ENCODE measurements at places on chromosomes 4 and X. TPM values are rescaled to one million over a fixed set of nuclear protein-coding genes. Genes with fewer than 3 reads are reported as not detected.

Gene GAGE1
- not detected for total RNA-seq

Gene PASD1
- total RNA-seq = not detected

Gene BLTP1
- 83.9 TPM for total RNA-seq

Gene P2RY4
- 0.35 TPM for total RNA-seq

Gene SMIM20
- 16.9 TPM for total RNA-seq

DNA sequence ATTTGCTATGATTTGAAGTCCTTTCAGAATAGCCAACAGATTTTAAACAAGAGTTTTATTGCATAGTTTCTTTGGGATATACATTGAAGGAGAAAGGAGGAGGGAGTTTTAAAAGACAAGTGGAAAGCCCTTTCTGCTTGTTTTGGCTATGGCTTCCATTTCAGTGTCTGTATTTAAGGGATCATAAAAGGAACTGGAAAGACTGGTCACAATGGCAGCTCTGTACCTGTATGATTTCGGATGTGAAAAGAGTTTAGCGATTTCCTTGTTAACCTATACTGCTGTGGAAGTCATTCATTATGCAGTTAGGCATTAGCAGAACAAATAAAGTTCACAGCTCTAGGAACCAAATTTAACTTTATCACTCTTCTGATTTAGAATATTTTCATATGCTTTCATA, 60.7 kb downstream of the TET2 start:
- no peaks in the 10 kb centered on the region for H3K36me3 ChIP-seq
- no peak overlapping the region for H3K4me3 ChIP-seq
- H3K27ac ChIP-seq = no peak overlapping the region
- no peaks in the 10 kb centered on the region for H3K4me1 ChIP-seq

DNA sequence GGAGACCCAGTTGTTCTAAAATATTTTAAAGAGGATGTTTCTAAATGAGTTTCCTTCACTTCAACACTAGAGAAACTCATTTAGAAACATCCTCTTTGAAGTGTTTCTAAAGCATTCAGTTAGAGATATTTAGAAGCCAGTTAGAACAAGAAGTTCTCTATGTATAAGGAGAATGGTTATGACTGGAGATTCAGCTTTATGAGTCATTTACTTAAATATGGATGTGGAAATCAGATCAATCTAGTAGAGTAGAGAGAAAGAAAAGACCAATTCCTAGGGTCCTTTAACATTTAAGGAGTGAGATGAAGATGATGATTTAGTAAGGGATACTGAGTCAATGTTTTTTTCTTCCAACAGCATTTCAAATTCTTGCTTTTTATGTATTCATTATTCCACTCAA, 234.1 kb downstream of the GRXCR1 start:
- no peak overlapping the region for H3K4me3 ChIP-seq
- no peaks in the 10 kb centered on the region for H3K4me1 ChIP-seq
- no peak overlapping the region for H3K27ac ChIP-seq

DNA sequence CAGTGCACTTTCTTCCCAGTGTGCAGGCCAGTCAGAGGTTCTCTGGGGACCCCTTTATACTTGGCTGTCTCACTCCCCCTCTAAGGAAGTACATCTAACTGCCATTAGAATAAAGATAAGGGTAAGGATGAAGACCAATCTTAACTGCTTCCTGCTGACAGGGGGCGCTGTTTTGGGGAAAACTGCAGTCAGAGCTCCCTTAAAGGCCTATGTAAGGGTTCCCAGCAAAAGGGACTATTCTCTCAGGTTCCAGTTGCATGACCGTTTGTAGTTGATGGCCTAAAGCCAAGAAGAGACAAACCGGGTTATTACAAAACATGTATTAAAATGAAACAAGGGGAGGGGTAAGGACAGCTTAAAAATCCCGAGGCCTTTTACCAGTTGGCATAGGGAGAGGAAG, 115.6 kb upstream of the SPIN4 start:
- H3K4me1 ChIP-seq = no peaks in the 10 kb centered on the region
- no peaks in the 10 kb centered on the region for H3K27me3 ChIP-seq
- H3K36me3 ChIP-seq = no peaks in the 10 kb centered on the region
- H3K27ac ChIP-seq = no peak overlapping the region
- no peak for DNase-seq
- no peak overlapping the region for H3K4me3 ChIP-seq

DNA sequence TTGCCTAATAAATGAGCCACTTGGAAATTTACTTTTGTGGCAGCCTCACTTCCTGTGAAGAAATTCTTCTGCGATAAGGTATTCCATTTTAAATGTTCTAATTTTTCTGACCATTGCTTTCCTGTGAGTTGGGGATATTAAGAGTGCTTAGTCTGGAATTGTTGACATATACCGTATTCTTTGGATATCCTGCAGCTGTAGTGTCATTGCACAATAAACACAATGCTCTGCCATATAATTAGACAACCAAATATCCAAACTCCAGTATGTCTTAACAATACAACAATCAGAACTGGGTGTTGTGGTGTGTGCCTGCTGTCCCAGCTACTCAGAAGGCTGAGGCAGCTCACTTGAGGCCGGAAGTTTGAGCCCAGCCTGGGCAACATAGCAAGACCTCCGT, 99.4 kb downstream of the LUZP4 start:
- no peak overlapping the region for H3K27ac ChIP-seq
- no peak overlapping the region for H3K4me3 ChIP-seq
- no peak for DNase-seq
- H3K4me1 ChIP-seq = no peaks in the 10 kb centered on the region
- no peaks in the 10 kb centered on the region for H3K36me3 ChIP-seq

Measured in CD4-positive, alpha-beta memory T cell (primary cell).